Activated CD4-positive, alpha-beta T cell treated with anti-CD3 and anti-CD28 coated beads for 24 hours (primary cell): ENCODE measurements at places on chromosomes 1 and 21.

- DNase-seq = no peak
Measured at GRCh38 chr1:14759843-14760242, 161.4 kb downstream of the KAZN start.

DNA sequence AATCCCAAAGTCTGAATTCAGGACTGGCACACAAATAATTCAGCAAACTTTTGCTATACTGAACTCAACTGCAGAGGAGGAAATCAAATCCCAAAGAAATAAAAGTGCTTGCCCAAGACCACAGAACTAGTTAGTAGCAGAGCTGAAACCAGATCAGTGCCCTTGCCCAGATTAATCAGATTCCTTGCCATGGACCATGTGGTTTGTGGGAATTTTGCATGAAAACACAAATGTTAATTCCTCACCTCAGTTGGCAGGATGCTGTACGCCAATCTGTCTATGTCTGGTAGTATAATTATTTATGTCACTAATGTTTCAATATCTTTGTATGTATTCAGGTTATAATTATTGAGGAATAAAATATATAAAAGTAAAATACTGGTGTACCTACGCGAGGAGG is 173.8 kb downstream of the DAB1 start:
- DNase-seq = no peak

- no peak for DNase-seq
Measured at GRCh38 chr1:205926213-205926612, 17.0 kb downstream of the SLC26A9 start.

GRCh38 chr21:33245289-33245918 is 15.7 kb downstream of the IFNAR2 start:
- no peak for DNase-seq

- no peak for DNase-seq
Measured at GRCh38 chr1:6177681-6178380, 2.3 kb downstream of the CHD5 start.

DNA sequence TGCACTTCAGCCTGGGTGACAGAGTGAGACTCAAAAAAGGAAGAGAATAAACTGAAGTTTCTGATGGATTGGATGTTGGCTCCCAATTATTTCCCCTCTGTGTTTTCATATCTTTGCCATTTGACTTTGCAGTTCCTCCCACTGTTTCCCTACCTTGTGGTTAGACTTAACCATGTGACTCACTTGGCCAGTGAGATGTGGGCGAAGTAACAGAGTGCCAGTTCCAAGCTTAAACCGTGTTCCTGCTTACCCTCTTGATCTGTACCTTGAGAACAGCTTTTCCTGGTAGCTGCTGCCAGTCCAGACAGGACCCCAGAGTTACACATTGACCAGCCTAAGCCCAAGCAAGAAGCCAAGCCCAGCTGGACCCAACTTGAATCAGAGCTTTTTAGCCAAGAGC is 323.4 kb downstream of the LTN1 start:
- no peak for DNase-seq

DNA sequence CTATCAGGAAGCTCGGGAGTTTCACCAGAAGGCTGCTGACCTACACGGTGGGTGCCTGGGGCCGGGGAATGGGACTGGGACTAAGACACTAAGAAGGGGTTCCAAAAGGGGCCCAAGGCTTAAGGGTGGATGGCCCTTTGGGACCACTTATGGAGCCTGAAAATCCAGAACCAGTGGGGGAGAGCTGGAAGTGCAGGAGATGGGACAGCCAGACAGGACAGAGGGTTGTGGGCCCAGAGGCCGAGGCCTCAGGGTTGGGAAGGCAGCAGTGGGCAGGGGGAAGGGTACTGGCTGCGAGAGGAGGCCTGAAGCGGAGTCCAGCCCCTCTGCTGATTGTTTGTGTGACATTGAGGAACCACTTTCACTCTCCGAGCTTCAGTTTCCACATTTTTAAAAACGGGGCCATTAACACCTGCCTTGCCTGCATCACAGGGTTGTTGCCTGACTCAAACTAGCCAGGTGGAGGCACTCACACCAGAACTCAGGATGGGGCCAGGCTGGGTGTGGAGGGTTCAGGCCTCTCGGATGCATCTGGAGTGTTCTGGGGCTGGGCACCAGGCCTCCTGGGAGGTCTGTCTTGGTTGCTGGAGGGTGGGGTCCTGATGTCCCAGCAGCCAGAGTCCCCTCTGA is 3.0 kb downstream of the TTC24 start:
- DNase-seq = no peak

DNA sequence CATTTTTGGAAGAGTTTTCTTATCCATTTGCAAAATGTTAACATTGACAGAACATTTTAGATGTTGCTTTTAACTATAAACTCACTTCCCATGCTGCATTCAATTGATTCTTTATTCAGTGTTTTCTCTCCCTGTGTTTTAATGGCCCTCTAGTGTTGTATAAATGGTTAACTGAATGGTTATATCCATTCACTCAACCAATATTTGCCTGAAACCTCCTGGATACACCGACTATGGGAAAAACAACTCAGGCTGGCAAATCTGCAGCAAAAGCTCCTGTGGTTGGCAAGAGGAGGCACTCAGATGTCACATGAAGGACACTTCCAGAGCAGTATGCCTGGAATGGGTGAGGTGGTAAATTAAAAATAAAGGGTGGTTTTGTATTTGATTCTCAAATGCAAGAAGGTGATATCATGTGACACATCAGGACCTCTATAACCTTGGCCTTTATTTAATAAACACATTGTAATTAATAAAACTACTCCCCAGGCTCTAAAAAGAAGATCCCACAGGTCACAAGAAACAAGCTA is 107.6 kb downstream of the BCAR3 start:
- DNase-seq = no peak

- no peak for DNase-seq
Measured at GRCh38 chr21:42225571-42226155, 6.7 kb downstream of the ABCG1 start.
